Epithelial cell of proximal tubule (primary cell): ENCODE measurements at places on chromosomes 4 and X. TPM values are rescaled to one million over a fixed set of nuclear protein-coding genes. Genes with fewer than 3 reads are reported as not detected.

GUCY1B1 gene
- 2.7 and 5.9 TPM in 2 replicates for total RNA-seq

RASGEF1B gene
- 0.87 and 1.0 TPM in 2 replicates for total RNA-seq

RBM3 gene
- total RNA-seq, result 179 and 221 TPM in 2 replicates

HSPA4L gene
- total RNA-seq, result 10.6 and 12.6 TPM in 2 replicates

WWC2 gene
- total RNA-seq, result 46.2 and 47.1 TPM in 2 replicates

PGAM4 gene
- 0.52 TPM in 1 of 2 replicates, not detected in the other for total RNA-seq

ASMT gene
- not detected in 2 replicates for total RNA-seq

ZNF674 gene
- 0.75 and 2.0 TPM in 2 replicates for total RNA-seq

ANOS1 gene
- 1.3 and 2.3 TPM in 2 replicates for total RNA-seq

ATRX gene
- total RNA-seq, result 32.2 and 35.3 TPM in 2 replicates
